ENCODE measurements at places on chromosomes 3 and 15. TPM values are rescaled to one million over a fixed set of nuclear protein-coding genes. Genes with fewer than 3 reads are reported as not detected.

Gene OR5K3
- total RNA-seq, result not detected

Gene IL20RB
- total RNA-seq, result 0.31 TPM

Gene GOLGA6L26
- total RNA-seq, result not detected

Gene IL17RE
- total RNA-seq, result 3.5 TPM

Gene CDHR4
- 0.06 TPM for total RNA-seq
